ENCODE measurements at places on chromosomes 13 and 19. TPM values are rescaled to one million over a fixed set of nuclear protein-coding genes. Genes with fewer than 3 reads are reported as not detected.

The POU2F2 gene
- polyA plus RNA-seq: 2.3 TPM

The NFIC gene
- 37.7 TPM for polyA plus RNA-seq

The SPACA7 gene
- polyA plus RNA-seq: not detected

The LAIR1 gene
- polyA plus RNA-seq: 2.1 TPM

The RFPL4AL1 gene
- not detected for polyA plus RNA-seq

The KLK2 gene
- not detected for polyA plus RNA-seq

The ZSCAN22 gene
- polyA plus RNA-seq: 0.25 TPM

The PNMA8B gene
- 0.82 TPM for polyA plus RNA-seq
